Neural progenitor cell (in vitro differentiated cells): ENCODE measurements at places on chromosomes 12 and 14.

GRCh38 chr12:123055281-123055766 is 74.8 kb downstream of the ARL6IP4 start:
- no peak for DNase-seq

- no peak for DNase-seq
Measured at GRCh38 chr14:29054119-29054518, 287.5 kb downstream of the FOXG1 start.

- no peak for DNase-seq
Measured at GRCh38 chr12:50069539-50069938, 12.1 kb downstream of the ASIC1 start.

DNA sequence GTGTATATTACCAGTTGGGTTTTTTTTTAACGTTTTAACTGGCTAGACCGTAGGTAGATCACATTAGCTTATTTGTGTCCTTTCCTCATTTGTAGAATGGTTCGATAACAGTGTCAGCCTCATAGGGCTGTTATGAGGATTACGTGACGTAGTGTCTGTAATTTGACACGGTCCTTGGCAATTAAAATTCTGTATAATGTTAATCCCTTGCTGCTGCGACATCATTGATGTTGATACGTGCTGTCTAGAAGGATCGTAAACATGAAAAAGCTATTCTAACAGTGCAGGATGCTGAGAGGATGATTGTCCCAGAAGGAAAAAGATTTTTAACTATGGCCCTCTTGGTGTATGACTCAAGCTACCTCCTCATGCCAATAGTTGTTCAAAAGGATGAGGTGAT is 50.9 kb downstream of the HSP90AA1 start:
- no peak for DNase-seq

DNA sequence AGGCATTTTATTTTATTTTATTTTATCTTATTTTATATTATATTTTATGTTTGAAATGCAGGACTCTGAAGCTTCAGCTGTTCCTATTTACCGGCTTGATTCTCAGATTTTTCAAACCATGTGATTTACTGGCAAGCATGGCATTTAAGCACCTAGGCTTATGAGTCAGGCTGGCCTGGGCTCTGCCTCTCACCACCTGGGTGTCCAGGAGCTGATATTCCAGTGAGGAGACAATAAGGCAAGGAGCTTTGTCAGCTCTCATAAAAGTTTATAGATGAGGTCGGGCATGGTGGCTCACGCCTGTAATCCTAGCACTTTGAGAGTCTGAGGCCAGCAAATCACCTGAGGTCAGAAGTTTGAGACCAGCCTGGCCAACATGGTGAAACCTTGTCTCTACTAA is 2.1 kb downstream of the DAO start:
- no peak for DNase-seq
